ENCODE measurements at places on chromosomes 7 and 10. TPM values are rescaled to one million over a fixed set of nuclear protein-coding genes. Genes with fewer than 3 reads are reported as not detected.
A peak's percentile ranks its signal among the peaks of the same experiment; 100 is the strongest.

- DNase-seq = peak; percentile 50
These were observed 90.3 kb downstream of the INPP5A start for GRCh38 chr10:132627666-132628531.

DNA sequence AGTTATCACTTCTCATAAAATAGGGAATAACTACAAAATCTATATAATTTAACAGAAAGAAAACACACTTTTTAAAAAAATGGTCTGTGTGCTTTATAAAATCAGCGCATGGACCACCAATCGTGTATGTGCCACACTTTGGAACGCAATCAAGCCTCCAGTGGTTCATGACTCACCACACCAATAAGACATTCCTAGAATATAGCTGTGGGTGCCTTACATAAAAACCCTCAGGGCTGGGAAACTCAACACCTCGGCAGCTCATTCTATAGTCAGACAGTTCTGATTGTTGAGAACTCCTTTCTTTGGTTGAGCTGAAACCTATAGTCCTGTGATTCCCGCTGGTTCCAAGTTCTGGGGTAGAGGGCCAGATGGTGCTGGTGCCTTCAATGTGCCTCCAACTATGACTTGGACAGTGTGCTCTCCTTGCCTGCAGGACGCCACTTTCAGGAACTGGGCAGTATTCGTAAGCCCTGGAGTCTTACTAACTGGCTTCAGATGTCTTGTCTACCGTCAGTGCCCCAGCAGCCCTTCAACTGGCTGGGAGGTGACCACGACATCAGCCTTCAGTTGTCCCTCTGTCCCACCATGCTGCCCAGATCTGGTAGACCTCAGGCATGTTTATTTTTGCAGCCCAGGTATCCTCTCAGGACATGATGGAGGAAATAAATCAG is 135.7 kb upstream of the GDF10 start:
- peak; percentile 91 for DNase-seq

DNA sequence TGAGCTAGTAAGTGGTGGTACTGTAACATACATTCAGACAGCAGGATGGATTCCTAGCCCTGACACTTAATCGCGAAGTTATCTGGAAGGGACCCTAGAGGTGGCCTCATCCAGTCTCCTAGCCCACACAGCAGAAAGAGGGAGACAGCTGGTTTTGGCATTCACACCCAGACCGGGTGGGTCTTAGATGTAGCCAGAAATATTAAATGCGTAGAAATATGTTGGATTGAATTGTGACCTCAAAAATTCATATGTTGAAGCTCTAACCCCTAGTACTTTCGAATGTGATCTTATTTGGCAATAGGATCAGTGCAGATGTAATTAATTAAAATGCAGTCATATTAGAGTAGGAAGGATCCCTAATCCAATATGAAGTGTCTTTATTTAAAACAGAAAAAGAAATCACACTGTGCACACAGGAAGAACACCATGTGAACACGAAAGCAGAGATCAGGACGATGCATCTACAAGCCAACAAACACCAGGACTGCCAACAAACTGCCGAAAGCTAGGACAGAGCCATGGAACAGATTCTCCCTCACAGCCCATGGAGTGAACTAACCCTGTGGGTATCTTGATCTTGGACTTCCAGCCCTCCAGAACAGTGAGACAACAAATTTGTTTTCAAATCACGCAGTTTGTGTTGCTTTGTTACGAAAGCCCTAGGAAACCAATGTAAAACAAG is 2.9 kb upstream of the XPNPEP1 start:
- DNase-seq = no peak

- peak; percentile 20 for DNase-seq
These were observed 147.6 kb downstream of the GPR85 start for GRCh38 chr7:112938863-112939573.

Gene EBLN1
- polyA plus RNA-seq = not detected

DNA sequence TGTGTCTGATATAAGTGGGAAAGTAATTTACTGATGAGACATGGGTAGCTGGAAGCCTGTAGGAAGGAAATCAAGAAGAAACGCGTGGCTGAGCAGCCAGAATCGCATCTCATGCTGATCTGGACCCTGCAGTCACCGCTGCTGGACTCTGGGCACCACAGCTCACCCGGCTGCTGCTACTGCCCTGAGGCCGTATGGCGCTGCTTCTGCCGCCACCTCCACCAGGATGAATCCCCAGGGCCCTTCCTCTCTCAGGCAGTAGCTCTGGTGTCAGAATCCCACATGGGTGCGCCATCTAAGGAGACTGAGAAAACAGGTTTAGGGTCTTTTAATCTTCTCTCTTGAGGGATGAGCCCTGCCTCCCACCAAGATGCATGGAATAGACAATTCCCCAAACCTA is 70.3 kb upstream of the AGK start:
- no peak for DNase-seq
